ENCODE measurements at places on chromosomes 2 and 18.

- no peak for DNase-seq
Observed at GRCh38 chr18:44025421-44025820, 655.3 kb upstream of the SETBP1 start.

- no peak for DNase-seq
Observed at GRCh38 chr2:120938045-120938771, 202.5 kb downstream of the GLI2 start.

- DNase-seq: peak; percentile 39
Observed at GRCh38 chr2:10329880-10330699, 27.4 kb downstream of the HPCAL1 start.

- no peak for DNase-seq
Observed at GRCh38 chr2:55896633-55897032, 26.9 kb downstream of the EFEMP1 start.

- no peak for DNase-seq
Observed at GRCh38 chr2:73172963-73173362, 29.4 kb upstream of the NOTO start.

GRCh38 chr2:191206613-191207471 lies 38.4 kb upstream of the MYO1B start:
- DNase-seq: peak; percentile 23

- no peak for DNase-seq
Observed at GRCh38 chr2:105432044-105432399, 33.2 kb upstream of the FHL2 start.

- DNase-seq: no peak
Observed at GRCh38 chr2:97662386-97662894, 1.4 kb downstream of the ACTR1B start.

DNA sequence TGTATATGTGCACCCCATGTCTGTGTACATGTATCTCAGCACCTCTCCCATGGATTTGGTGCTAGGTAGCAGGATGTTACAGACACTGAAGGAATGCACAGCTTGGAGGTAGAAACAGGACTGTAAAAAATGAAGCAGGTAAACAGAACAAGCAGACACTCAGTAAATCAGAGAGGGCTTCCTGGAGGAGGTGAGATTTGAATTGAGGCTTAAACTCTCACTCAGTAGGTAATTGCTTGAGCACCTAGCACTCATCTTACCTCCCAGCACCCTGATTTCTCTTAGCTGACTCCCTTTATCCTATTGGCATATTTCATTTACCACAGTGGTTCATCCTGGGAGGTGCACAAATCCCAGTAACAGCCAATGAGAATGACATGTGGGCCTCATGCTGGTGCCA lies 537.9 kb upstream of the RAB6C start:
- DNase-seq: no peak

DNA sequence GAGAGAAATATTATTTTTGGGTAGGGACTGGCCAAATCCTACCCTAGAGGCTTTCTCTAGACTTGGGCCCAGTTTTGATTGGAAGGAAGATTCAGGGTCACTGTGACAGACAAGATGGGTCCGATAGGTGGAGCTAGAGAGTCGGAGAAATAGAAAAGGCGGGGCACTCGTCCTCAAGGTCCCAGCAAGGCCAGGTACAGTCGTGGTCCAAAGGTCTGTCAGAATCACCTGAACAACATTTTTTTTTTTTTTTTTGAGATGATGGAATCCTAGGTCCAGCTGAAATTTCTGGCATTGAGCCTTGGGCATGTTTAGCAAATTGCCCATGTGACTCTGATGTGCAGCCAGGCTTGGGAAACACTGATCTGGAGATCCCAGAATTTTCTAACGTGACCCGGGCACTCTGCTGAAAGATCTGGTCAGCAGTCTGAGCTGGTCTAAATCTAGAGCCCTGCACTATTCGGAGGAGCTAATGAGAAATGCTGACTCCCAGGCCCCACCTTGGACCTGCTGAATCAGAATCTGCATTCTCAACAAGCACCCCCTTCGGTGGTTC lies 23.0 kb upstream of the NTSR2 start:
- peak; percentile 61 for DNase-seq

GRCh38 chr2:167793725-167794124 lies 453.7 kb downstream of the STK39 start:
- no peak for DNase-seq
